CD4-positive, alpha-beta T cell treated with Interleukin-21 for 1 hour (primary cell): ENCODE measurements at places on chromosomes 6 and 20.

DNA sequence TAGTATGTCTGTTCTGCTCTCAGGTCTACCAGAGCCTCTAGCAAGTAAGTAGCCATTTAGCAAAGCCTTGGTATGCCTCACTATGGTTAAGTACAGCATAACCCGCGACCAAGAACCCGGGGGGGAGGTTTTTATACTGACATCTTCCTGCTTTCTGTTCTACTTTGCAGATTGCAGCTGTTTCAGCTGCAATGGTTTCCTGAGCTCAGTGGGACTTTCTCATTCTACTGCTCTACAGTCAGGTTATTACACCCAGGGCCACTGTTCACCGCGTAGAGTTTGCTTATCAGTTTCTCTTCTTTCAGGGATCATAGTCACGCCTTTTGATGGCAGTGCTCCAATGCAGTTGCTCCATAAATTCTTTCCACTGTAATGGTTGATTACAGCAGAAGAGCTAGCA, 631.3 kb downstream of the TFAP2A start:
- no peak for DNase-seq

- no peak for DNase-seq
Measured at GRCh38 chr20:20211274-20211987, 156.5 kb upstream of the INSM1 start.

GRCh38 chr20:43415661-43416430, 41.9 kb upstream of the SRSF6 start:
- no peak for DNase-seq

- no peak for DNase-seq
Measured at GRCh38 chr6:89048985-89049384, 31.6 kb upstream of the PNRC1 start.
